Activated CD8-positive, alpha-beta memory T cell treated with anti-CD3 and anti-CD28 coated beads for 1 hour (primary cell): ENCODE measurements at places on chromosomes 3 and 15.

GRCh38 chr15:29750754-29751153 lies 71.5 kb downstream of the TJP1 start:
- DNase-seq, result no peak

DNA sequence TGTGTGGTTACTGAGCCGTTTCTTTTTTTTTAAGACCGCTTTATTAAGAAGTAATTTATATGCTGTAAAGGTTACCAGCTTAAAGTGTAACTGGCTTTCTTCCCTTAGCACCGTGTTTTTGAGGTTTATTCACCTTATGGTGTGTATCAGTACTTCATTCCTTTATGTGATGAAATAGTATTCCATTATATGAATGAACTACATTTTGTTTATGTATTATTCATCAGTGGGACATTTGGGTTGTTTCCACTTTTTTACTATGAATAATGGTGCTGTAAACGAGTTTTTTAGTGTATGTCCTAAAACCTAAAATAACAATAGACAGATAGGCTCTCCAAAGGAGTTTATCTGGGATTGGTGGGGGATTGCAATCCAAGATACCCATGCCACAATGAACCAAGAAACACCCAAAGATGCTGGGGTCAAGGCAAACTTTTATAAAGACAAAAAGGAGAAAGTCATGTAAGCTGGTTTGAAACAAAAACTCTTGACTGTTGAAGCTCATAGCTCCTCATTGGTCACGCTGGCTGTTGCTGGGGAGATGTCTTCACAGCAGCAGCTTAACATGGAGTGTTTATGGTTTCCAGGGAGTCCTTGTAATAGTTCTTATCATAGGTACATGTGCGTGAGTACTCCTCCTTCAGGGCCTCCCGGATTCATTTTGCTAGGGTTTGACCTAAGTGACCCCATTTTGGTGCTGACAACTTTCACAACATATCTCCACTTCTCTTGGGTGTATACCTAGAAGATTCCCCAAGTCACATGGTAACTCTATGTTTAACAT lies 16.0 kb downstream of the TM2D3 start:
- no peak for DNase-seq

DNA sequence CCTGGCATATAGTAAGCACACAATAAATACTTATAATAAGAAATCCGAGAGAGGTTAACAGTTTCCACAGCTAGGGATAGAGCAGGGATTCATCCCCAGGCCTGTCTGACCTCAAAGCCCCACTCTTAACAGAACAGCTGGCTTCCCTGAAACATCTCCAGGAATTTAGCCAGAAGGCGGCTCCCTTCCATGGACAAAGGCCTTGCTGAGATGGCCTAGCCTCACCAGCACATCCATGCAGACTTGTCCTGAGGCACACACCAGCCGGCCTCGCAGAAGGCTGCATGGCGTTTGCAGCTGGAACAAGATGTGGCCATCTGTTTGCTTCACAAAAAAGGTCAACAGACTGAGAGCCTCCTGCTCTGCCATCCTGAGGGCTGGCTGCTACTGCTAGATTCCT lies 245.4 kb downstream of the SLCO3A1 start:
- DNase-seq, result no peak

- DNase-seq, result no peak
Observed at GRCh38 chr3:169666376-169667165, 3.1 kb upstream of the MECOM start.
